OCI-LY7 (cell line): ENCODE measurements at places on chromosomes 4 and X. TPM values are rescaled to one million over a fixed set of nuclear protein-coding genes. Genes with fewer than 3 reads are reported as not detected.

Gene MAGED4B
- total RNA-seq = 7.4 and 10.5 TPM in 2 replicates

Gene LETM1
- 61.7 and 66.8 TPM in 2 replicates for total RNA-seq

DNA sequence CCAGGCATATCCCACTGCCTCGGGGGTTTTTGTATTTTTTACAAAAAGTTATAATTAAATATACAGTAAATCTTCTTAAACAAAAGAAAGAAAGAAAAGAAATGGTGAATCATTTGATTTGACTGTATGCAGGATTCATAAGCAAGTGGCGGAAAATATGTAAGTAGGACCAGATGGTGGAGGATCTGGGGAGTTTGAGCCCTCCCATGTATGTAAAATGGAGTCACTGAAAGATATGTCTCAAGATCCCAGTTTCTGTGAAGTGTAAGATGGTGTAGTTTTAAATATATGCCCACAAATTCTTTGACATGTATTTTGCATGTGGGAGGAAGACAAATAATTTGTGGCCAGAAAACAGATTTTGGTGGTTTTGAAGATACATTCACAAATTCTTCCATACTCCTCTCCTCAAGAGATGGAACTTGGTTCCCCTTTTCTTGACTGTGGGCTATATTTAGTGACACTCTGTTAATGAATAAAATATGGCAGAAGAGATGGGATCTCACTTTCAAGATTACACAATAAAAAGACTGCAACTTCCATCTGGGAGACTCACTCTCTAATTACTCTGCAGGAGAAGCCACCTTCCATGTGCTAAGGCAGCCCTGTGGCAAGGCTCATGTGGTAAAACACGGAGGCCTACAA is 133.6 kb upstream of the S100G start:
- DNase-seq = no peak

DNA sequence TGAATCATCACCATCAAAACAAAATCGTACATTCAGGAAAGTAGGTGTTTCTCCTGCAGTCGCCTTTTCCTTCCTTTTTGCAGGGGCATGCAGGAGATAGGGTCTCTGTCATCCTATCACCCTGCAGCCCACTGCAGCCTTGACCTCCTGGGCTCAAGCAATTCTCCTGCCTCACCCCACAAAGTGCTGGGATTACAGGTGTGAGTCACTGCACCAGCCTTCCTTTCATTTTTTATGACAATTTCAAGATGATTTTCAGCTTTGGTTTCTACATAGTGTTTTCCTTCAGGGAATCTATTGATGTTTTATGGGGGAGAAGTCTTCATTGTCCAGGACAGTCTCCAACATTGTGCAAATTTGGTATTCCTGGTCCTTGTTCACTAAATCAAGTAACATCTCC is 71.7 kb downstream of the USP38 start:
- no peak for DNase-seq

- DNase-seq = no peak
Observed at GRCh38 chr4:140057701-140058100, 96.3 kb downstream of the MAML3 start.

- no peak for DNase-seq
Observed at GRCh38 chrX:11864171-11864570, 106.1 kb downstream of the MSL3 start.

Gene CXCL9
- not detected in 2 replicates for total RNA-seq

- DNase-seq = no peak
Observed at GRCh38 chr4:131632877-131633276, 1516.2 kb upstream of the PCDH10 start.

Gene TMPRSS11A
- total RNA-seq = not detected in 2 replicates

Gene CSAG1
- total RNA-seq = not detected in 2 replicates

DNA sequence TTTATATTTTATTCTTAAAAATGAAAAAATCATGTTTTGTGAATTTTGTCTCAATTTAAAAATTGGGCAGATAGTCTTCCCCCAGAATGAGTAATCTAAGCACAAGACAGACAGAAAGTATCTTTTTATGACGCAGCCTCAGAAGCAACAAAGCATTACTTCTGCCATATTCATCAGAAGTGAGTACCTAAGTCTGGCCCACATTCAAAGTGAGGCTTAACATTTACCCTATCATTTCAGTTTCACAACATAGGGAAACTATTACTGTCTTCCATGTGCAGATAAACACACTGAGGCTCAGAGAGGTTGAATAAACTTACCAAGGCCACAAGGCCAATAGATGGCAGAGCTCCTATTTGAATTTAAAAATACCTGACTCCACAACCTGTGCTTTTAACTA is 4.4 kb upstream of the PRDX4 start:
- DNase-seq = no peak

DNA sequence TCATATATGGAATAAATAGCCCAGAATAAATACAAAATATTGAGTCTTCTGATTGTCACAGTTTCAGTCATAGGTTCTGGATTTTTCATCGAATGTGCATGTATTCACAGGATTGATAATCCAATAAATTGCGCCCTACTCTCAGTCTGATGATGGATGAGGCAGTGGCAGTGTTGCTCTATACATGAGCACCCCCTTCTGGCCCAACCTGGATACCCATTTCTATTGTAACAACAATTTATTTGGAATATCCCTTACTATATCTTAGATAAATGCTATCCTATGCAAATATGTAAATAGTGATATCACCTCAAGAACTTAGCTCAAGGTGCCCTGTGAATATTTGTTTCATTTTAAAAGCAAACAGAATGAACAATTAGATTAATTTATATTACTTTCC is 733.7 kb upstream of the PABPC4L start:
- DNase-seq = peak; percentile 0

DNA sequence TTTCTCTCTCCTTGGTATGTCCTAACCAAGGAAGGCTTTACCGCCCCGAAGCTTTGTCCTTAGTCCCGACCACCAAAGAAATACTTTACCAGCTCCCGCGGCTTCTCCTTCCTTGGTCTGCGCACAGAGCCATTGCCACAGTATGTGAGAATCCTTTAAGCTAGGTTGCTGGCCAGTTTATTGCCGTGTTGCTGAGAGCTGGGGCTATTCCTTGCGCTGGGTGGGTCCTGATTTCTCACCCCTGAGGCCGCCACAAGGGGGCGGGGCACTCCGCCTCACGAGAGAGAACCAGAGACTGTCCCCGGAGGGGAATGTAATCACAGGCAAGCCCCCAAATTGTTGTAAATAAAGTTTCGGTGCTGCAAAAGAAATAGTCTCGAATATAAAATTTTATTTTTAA is 331.0 kb upstream of the PCDH10 start:
- DNase-seq = no peak

GRCh38 chrX:119970574-119970973 is 27.0 kb upstream of the NKAP start:
- DNase-seq = no peak
